ENCODE measurements at places on chromosomes 1 and 21.

DNA sequence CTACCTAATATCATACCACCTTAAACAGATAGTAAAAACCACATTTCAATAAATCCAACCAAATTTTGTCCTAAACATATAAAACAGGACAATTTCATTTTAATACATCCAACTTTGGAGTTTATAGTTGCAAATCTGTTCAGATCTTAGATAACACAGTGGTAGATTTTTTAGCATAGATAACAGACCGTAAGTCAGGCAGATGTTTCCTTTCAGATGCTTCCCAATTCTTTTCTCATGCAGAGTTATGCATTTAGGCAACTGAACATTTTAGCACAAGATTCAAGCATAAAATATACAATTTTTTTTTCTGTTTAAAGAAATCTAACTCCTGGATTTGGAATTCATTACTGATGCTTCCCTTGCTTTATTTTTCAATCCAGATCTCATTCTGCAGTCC, 156.5 kb upstream of the ZNHIT6 start:
- no peak for DNase-seq

DNA sequence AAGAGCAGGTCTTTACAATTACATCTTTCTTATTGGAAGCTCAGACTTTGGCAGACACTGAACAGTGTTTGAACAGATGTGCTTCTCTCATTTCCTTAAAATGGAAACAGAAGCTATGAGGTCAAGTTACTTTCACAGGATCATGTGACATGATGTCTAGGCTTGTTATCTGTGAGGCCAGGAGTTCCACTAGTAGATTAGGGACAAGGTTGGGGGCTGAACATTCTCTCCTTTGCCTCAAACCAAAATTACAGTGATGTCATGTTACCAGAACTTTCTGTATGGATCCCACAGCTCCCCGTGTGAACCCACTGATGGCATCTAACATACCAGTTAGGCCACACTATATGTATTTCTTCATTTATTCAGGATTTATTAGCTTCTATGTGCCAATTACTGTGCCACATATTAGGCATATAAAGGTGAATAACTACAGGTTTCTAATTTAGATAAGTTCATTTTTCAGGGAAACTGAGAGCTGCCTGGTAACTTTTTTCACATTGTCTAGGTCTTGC, 6.0 kb downstream of the DYNLT5 start:
- DNase-seq: no peak

GRCh38 chr1:96749618-96750017, 28.0 kb downstream of the PTBP2 start:
- DNase-seq: no peak

DNA sequence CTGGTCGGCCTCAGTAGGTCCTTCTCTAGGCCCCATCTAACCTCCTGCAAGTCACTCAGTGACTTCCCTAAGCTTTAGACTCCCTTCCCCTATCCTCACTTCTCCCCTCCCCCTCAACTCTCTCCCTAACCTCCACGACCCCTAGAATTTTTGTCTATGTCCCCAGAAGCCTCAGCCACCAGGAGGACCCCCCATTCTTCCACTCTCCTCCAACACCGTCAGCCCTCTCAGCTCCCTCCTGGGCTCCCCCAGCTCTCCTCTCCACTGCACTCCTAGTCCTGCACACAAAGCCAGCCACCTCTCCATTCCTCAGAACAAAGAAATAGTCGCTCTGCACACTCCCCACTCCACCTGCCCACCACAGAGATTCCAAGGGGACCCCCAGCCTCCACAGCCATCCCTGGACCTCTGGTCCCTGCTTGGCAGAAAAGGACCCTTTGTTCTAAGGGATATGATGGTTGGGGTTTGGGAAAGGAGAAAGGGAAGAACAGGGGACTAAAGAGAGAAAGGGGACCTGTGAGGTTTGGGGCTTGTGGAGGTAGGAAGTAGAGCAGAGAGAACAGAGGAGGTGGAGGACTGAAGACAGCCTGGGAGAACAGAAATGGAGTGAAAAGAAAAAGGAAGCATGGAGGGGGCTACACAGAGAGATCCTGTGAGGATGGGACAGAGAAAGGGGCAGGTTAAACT, 2.8 kb downstream of the ARHGEF2 start:
- DNase-seq: no peak

- DNase-seq: peak; percentile 67
Measured at GRCh38 chr1:13628218-13628617, 44.6 kb downstream of the PDPN start.

GRCh38 chr1:37493336-37494098, 19.1 kb downstream of the ZC3H12A start:
- DNase-seq: no peak

DNA sequence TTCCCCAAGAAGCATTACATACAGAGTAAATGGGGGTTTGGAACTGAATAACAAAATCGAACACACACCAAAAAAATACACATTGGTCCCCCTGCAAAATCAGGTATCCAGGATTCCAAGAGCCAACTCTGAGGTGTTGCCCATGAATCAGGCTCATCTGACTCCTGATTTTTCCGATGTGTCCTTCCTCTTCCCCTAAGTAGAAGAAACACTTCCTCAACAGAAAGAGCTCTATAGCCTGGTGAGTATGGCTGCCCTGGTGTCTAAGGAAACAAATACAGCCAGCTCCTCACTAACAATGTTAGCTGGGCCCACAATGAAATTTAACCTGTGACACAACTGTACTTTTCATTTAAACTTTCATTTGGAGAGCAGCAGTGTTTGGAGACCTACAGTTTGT, 33.6 kb downstream of the ERI3 start:
- DNase-seq: no peak

DNA sequence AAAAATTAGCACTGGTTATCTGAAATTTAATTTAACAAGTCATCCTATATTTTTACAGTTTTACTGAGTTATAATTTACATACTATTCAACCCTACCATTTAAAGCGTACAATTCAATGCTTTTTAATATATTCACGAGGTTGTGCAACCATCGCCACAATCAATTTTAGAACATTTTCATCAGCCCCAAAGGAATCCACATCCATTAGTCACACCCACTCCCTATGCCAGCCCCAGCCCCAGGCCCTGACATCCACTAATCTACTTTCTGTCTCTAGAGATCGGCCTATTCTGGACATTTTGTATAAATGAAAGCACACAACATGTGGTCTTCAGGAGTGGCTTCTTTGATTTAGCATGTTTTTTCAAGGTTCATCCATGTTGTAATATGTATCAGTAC, 134.7 kb downstream of the PSMG1 start:
- peak; percentile 75 for DNase-seq

GRCh38 chr1:219489636-219490035, 123.3 kb downstream of the ZC3H11B start:
- DNase-seq: no peak

DNA sequence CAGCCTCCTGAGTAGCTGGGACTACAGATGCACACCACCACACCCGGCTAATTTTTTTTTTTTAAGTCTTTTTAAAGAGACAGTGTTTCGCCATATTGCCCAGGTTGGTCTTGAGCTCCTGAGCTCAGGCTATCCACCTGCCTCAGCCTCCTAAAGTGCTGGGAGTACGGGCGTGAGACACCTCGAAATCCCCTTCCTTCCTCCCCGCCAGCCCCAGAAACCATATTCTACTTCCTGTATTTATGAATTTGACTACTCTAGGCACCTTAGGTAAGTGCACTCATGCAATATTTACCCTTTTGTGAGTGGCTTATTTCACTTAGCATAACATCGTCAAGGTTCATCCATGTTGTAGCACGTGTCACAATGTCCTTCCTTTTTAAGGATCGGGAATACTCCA, 6.9 kb upstream of the LRP8 start:
- DNase-seq: no peak

- no peak for DNase-seq
Measured at GRCh38 chr1:188359315-188359714, 1530.6 kb downstream of the PLA2G4A start.

DNA sequence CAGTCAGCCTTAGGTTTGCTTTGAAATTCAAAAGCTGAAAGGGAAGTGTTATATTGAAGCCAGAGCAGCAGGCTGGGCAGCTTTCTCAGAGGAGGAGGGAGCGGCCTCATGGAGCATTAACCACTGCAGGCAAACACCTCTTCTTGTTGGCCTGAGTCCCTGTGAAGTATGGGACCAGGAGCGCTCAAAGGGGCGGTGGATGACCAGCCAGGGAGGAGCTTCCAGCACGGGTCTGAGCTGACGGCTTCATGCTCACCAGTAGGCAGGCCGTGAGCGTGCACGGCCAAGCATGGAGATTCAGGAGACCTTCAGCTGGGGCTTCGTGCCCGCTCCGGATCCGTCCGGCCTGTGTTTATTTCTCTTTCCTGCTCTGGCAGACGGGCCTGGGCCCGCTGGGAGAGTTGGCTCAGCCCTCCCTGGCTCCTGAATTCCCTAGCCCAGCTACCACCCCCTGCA, 245.2 kb downstream of the TRABD2B start:
- DNase-seq: no peak

- no peak for DNase-seq
Measured at GRCh38 chr1:111732718-111733117, 6.5 kb downstream of the INKA2 start.
